ENCODE measurements at places on chromosomes 3 and 15. TPM values are rescaled to one million over a fixed set of nuclear protein-coding genes. Genes with fewer than 3 reads are reported as not detected.

SELENOS gene
- 209 TPM for polyA plus RNA-seq

SCAPER gene
- polyA plus RNA-seq, result 6.7 TPM

CPLX3 gene
- polyA plus RNA-seq, result 0.06 TPM

CMTM8 gene
- polyA plus RNA-seq, result 4.8 TPM

SAMMSON gene
- polyA plus RNA-seq, result not detected

GOLGA6L10 gene
- polyA plus RNA-seq, result 0.62 TPM

PCBP4 gene
- 64.8 TPM for polyA plus RNA-seq

RTP1 gene
- not detected for polyA plus RNA-seq

SNTN gene
- not detected for polyA plus RNA-seq

CA12 gene
- 1.5 TPM for polyA plus RNA-seq

SMCO1 gene
- 105 TPM for polyA plus RNA-seq

BFSP2 gene
- polyA plus RNA-seq, result not detected

CCR9 gene
- polyA plus RNA-seq, result not detected

PRTG gene
- polyA plus RNA-seq, result 0.19 TPM

RTP3 gene
- not detected for polyA plus RNA-seq

GHSR gene
- not detected for polyA plus RNA-seq

FBXO40 gene
- 4.7 TPM for polyA plus RNA-seq

TM6SF1 gene
- polyA plus RNA-seq, result 5.6 TPM

GOLGA6L9 gene
- polyA plus RNA-seq, result 8.4 TPM

IL17RB gene
- 0.80 TPM for polyA plus RNA-seq

ZDHHC19 gene
- polyA plus RNA-seq, result 0.30 TPM

PLSCR2 gene
- not detected for polyA plus RNA-seq

HCLS1 gene
- 8.9 TPM for polyA plus RNA-seq

PLEKHO2 gene
- polyA plus RNA-seq, result 5.3 TPM

NOX5 gene
- polyA plus RNA-seq, result 0.03 TPM

PLOD2 gene
- polyA plus RNA-seq, result 20.3 TPM

TMCO5A gene
- polyA plus RNA-seq, result not detected

SERPINI2 gene
- polyA plus RNA-seq, result not detected

FEZF2 gene
- polyA plus RNA-seq, result not detected

C15orf62 gene
- polyA plus RNA-seq, result 0.30 TPM

CCDC80 gene
- polyA plus RNA-seq, result 10.4 TPM

VPS8 gene
- 15.7 TPM for polyA plus RNA-seq

MB21D2 gene
- polyA plus RNA-seq, result 0.91 TPM

LRRC3B gene
- not detected for polyA plus RNA-seq

ALPK3 gene
- 110 TPM for polyA plus RNA-seq

FGF7 gene
- polyA plus RNA-seq, result 7.7 TPM

SLC12A8 gene
- polyA plus RNA-seq, result 0.22 TPM

MYEF2 gene
- 7.7 TPM for polyA plus RNA-seq

PPP1R14D gene
- not detected for polyA plus RNA-seq

GHRL gene
- polyA plus RNA-seq, result 0.61 TPM

SNURF gene
- 25.8 TPM for polyA plus RNA-seq

CHDH gene
- polyA plus RNA-seq, result 1.6 TPM

ANKRD63 gene
- not detected for polyA plus RNA-seq

ADAMTS7 gene
- 18.6 TPM for polyA plus RNA-seq

TERC gene
- not detected for polyA plus RNA-seq

GOLGA8G gene
- not detected for polyA plus RNA-seq
